Effector CD4-positive, alpha-beta T cell (primary cell): ENCODE measurements at places on chromosomes 5 and 9.

GRCh38 chr9:92191801-92192200 lies 76.6 kb upstream of the SPTLC1 start:
- DNase-seq, result no peak

DNA sequence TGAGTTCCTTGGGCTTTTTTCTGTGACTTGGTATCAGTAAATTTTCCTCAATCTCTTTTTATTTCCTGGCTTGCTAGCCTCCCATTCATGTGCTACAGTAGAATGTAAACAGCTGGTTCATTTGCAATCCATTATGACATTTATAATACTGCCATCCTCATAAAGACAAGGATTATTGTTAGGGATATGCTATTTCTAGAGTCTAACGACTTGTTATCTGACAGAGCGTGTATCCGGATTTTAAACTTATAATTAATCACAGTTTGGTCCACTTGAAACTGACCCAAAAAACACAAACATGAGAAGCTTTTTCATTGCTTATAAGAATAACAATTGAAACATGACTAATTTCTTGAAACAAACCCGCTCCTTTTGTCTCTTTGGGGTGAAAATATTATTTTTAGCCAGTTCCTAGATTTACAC lies 585.8 kb downstream of the TLE4 start:
- DNase-seq, result no peak

DNA sequence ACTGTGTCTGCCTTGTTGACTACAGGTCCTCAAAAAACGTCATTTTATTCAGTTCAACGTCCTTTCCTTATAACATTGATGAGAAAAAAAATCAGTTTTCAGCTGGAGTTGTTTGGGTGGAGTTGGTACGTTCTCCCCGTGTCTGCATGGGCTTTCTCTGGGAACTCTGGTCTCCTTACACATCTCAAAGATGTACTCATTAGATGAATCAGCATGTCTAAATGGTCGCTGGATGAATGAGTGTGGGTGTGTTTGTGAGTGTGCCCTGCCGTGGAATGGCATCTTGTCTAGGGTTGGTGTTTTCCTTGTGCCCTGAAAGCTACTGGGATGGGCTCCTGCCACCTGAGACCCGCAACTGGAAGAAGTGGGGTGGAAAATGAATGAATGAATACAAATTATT lies 30.1 kb downstream of the EGR1 start:
- no peak for DNase-seq

DNA sequence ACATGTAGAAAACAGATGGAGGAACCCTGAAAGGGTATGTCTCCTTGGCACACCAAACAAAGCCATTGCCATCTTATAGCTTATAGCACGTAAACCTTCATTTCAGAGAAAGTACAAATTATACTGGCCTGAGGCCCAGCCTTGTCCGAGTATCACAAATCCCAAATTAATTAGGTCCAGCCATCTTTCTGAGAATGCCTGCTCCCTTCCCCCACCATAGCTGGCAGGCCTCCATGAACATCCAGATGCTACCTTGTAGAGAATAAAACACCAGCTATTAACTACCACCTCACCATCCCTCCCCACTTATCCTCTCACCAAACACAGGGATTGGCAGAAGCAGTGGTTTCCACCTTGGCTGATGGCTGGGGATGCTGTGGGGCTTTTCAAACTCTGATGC lies 224.0 kb downstream of the SPOCK1 start:
- DNase-seq, result no peak

DNA sequence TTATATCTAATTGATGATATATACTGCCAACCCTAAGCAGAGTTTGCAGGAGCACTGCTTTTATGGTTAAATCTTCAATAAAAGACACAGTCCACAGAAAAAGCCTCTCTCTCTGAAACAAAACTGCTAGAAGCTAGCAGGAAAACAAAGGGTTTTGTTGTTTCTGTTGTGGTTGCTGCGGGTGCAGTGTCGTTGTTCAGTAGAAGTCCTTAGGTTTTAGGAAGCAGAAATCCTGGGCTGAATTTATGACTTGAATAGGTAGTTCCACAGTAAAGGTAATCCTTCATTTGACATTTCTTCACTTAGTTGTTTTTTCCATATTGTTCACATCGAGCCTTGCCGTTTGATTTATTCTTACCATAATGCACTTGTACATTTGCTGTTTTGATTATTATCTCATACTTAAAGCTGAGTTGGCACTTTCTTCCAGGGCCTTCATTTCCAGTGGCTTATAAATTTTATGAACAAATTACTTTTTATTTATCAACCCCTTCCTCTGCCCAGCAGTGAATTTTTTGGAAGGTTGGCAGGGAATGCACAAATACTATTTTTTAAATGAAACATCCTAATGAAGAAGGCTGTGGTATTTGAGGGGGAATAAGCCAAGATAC lies 209.6 kb upstream of the SLC30A5 start:
- no peak for DNase-seq

- DNase-seq, result no peak
These were observed 26.1 kb upstream of the AKNA start for GRCh38 chr9:114413861-114414301.

- DNase-seq, result no peak
These were observed 13.0 kb downstream of the DNAJC18 start for GRCh38 chr5:139426203-139426885.
